ENCODE measurements at places on chromosomes 5 and 9.

GRCh38 chr5:142491270-142491669 is 166.4 kb upstream of the SPRY4 start:
- DNase-seq: no peak

GRCh38 chr9:123335193-123335985 is 20.6 kb upstream of the CRB2 start:
- no peak for DNase-seq

DNA sequence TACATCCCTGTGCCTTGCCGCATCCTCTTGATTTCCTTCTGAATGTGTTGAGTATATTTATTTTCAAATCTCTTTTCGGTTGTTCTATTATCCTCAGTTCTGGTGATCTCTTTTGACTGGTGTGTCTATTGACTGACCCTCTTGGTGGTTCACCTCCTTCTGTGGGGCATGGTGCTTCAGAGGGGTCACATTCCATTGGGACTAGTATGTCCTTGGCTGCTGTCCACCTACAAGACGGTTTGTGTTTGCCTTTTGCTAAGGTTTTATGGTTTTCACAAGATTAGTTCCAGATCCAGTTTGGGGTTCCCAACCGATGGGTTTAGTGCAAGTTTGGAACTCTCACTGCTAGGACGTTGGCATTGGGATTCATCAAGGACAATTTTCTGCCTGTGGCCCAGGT is 66.6 kb downstream of the PHF2 start:
- DNase-seq: no peak

DNA sequence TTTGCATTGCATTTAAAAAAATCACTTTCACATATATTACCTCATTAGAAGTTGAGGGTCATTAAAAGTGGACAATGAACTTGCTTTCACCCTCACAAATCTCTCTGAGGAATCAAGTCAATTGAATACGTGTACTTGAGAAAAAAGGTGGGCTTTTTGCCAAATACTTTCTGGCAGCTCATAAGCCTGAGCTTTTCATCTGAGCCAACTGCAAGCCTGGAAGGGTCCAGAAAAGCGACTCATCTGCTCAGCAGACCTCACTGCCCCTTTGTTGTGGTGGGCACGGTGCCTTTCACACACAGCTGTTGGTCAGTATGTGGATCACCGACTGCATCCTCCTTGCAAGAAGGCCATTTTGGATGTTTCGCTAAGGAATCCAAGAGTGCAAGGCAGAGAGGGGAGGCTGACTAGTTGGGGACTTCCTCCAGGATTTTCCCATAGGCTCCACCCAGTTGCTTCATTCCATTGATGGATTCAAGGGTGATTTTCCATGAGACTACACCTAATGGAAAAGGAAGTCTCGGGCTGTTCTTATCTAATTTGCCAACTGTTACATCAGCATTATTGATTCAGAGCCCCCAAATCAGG is 564.7 kb downstream of the PDE4D start:
- DNase-seq: no peak

- no peak for DNase-seq
These were observed 212.5 kb downstream of the GAS1 start for GRCh38 chr9:86734771-86735170.

- no peak for DNase-seq
These were observed 15.0 kb downstream of the TENT4A start for GRCh38 chr5:6728011-6728794.

GRCh38 chr5:110880413-110880812 is 141.6 kb downstream of the SLC25A46 start:
- no peak for DNase-seq

DNA sequence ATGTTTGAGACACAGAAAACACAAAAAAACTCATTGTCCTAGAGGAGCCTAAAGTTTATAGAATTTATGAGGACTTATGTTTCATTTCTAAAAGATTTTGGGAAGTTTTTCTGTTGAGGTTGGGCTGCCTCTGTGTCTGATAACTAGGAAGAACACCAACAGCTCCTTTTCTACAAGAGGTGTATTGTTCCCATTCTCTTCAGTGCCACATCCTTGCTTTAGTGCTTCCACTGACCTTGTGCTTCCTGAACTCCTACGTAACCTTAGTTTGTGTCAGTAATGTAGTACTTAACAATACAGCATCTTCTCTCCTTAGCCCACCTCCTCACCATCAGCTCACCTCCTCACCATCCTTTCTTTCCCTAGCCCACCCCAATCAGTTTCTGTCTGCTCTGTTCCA is 117.3 kb upstream of the TNC start:
- no peak for DNase-seq

GRCh38 chr9:9299134-9299533 is 1313.7 kb downstream of the PTPRD start:
- DNase-seq: no peak

- no peak for DNase-seq
These were observed 52.4 kb downstream of the ANKH start for GRCh38 chr5:14818931-14819790.

GRCh38 chr5:97418462-97418861 is 235.4 kb upstream of the RIOK2 start:
- DNase-seq: no peak

DNA sequence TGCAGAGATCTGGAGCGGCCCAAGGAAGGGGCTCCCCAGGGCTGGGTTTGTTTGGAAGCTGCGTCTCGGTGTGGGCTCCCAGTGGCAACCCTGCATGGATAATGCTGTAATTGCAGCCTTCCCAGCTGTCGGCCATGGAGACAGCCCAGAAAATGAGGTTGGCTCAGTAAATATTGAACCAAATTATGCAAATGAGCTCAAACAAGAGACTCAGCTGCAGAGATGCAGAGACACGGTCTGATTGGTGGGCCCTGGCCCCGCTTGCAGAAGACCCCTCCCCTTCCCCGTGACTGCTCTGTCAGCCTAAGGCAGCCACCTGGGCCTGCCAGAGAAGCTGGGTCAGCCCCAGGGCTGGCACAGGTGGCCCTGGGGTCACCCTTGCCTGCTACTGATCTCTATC is 75.9 kb downstream of the RAD23B start:
- DNase-seq: no peak
